ENCODE measurements at places on chromosomes 7 and 10.

- H3K4me1 ChIP-seq, result no peaks in the 10 kb centered on the region
- no peaks in the 10 kb centered on the region for H3K36me3 ChIP-seq
- DNase-seq, result no peak
Measured at GRCh38 chr10:21340331-21340730, 185.2 kb downstream of the SKIDA1 start.

- H3K4me3 ChIP-seq, result no peak overlapping the region
- DNase-seq, result peak; percentile 60
Measured at GRCh38 chr7:107201795-107202450, 33.1 kb downstream of the HBP1 start.

DNA sequence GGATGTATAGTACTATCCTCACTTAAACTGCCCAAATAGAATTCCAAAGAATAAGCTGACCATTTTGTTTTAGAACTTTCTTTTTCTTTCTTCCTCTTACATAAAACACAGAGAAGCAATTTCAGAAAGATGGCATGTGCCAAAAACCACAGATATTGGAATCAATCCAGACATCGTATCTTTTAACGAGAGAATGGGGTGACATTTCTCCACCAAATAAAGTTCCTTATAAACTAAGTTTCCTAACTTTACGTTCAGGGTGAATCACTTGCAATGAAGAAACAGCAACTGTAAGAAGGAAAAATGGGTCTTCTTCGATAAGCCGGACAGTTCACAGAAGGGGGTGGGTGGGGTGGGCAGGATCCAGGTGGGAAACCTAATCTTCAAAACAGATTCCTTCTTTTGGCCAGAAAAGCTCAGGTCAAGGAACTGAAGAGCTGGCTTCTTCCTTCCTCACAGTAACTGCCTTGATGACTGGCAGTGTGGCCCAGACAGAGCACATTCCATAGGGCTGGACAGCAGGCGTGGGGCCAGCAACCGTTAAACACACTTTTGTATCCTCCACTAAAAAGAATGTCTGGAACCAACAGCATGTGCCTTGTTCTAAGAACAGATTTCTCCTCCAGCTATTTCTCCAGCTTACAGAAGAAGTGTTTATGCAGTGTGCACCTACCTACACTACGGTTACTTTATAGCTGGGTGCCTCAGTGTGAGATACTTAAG is 31.5 kb downstream of the CREB3L2 start:
- no peak for DNase-seq
- H3K4me3 ChIP-seq, result no peak overlapping the region
- H3K27ac ChIP-seq, result no peak overlapping the region
- no peaks in the 10 kb centered on the region for H3K4me1 ChIP-seq
- no peaks in the 10 kb centered on the region for H3K36me3 ChIP-seq

DNA sequence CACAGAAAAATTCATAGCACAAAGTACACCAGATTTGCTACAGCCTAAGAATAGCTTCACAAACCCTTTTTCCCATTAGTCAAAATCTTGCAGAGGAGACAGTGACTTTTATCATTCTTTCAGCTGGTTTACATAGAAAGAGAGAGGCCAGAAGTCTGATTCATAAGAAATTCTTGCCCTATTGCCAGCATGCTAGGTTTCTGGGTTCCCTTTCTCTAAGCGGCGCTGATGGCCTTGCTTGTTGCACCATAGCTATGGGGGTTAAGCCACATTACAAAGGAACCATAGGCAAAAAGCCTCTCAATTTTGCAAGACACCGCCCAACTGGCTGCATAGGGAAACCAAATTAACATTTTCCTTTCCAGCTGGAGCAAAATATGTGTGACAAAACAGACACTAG is 87.4 kb downstream of the ZNF467 start:
- H3K27ac ChIP-seq, result no peak overlapping the region
- H3K4me1 ChIP-seq, result no peaks in the 10 kb centered on the region

DNA sequence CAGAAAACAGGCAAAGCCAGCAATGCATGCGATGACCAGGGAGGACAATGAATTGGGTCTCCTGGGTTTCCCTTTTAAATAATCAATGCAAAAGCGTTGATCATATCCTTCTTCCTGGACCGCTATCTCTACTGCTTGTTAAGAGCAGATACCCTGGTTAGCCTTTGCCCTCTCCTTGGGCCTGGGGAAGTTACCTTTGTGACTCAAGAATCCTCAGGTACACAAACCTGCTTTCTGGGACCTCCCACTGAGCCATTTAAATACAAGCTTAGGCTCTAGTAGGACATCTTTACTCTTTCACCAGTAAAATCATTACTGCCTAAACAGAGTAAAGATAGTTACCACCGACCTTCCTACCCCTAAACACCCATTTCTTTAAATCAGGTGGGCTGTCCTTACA is 173.9 kb downstream of the WNT2 start:
- H3K27me3 ChIP-seq, result no peaks in the 10 kb centered on the region
- H3K27ac ChIP-seq, result no peak overlapping the region
- H3K36me3 ChIP-seq, result no peaks in the 10 kb centered on the region
- H3K4me1 ChIP-seq, result no peaks in the 10 kb centered on the region
- no peak overlapping the region for H3K4me3 ChIP-seq
- no peak for DNase-seq

DNA sequence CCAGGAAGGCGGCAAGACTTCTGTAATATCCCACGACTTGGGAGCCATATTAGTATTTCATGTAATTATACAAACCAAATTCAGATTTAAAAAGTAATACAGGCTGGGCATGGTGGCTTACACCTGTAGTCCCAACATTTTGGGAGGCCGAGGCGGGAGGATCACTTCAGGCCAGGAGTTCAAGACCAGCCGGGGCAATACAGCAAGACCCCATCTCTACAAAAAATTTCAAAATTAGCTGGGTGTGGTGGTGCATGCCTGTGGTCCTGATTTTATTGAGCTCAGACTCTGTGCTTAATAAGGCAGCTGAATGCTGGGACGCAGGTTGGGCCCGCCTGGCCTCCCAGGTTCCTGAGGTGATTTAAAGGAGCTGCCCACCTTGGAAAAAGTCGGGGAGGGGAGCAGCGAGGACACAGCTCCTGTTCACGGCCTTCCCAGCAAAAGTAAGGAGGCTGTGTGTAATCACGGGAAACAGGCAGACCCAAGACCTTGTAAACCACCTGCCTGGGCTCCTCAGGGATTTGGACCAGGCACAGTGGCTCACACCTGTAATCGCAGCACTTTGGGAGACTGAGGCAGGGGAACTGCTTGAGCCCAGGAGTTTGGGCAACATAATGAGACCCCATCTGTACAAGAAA is 93.0 kb upstream of the DNAAF5 start:
- no peak overlapping the region for H3K27ac ChIP-seq
- DNase-seq, result no peak
- no peaks in the 10 kb centered on the region for H3K27me3 ChIP-seq
- no peaks in the 10 kb centered on the region for H3K4me1 ChIP-seq
